ENCODE measurements at places on chromosomes 12 and 14.

DNA sequence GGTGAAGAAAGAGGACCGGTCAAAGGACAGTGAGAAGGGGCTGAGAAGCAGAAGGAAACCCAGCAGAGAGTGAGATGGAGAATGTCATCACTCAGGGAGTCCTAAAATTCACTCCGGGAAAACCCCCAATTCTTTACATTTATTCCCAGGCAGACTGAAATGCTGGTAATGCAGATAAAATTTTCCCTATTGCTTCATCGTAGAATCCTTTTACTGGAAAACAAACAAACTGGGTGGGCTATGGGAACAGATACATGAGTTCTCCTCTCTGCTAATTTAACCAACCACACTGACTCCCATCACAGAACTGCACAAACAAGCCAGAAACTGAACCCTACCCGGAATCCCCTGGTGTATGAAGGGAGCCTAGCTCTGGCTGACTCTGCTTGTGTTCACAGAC, 20.9 kb downstream of the HEBP1 start:
- no peak for DNase-seq

GRCh38 chr12:28583701-28584261, 393.5 kb downstream of the CCDC91 start:
- DNase-seq, result no peak

- no peak for DNase-seq
Measured at GRCh38 chr12:53950789-53951576, 3.7 kb upstream of the HOXC12 start.

DNA sequence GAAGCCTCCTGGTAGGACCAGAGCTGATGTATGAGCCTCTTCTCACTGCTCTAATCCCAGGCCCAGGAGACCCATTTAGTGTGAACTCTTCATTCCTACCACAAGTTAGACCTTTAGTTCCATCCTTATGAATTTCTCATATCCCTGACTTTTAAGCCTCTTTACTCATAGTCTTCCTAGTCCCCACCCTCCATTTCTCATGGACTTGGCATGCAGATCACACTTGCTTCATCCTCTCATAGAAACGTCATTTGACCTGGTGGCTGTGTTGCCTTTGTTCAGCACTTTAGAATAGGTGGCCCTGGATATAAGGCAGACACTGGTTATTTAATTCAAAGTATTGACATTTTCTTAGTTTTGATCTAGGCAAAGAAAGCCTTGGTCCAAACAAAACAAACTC, 99.5 kb downstream of the SLC16A7 start:
- no peak for DNase-seq

DNA sequence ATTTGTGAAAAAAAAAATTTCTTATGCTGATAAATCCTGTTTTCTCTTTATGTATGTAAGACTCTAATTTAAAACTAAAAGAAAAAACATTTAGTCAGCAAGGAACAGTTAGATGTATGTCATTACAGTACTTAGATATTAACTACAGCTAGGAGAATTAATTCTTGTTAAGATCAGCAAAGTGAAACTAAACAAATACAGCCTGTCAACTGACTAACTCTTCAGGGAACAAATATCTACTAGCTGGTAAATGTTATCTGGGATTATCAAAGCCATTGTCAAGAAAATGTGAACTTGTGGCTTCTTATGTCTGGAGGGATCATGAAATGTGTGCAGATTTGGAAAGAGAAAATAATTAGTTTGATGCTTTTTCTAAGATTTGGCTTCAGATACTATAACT, 27.5 kb downstream of the MGAT4C start:
- DNase-seq, result no peak

DNA sequence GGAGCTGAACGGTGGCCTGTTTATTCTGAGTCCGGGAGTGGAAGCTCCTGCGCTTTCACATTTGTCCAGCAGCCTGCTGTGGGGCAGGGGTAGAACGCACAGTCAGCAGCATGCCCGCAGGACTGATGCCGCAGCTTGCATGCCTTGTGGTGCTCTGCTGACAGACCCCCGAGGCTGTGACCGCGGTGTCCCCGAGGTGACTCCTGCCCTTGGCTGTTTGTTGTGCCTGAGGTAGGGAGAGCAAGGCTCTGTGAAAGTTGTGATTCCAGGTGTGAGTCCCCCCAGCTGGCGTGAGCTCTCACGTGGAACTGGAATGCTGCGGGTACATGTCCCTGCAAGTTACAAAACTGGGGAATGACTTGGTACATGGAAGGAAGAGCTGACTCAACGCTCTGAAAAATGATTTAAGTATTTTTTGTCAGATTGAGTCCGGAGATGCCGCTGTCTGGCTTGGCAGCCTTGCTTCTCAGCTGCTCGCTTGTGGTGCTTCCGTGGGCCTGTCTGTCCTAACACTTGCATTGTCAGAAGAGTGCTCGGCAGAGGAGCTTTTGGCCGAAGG, 18.1 kb downstream of the MLXIP start:
- no peak for DNase-seq

GRCh38 chr14:37138898-37139297, 33.5 kb downstream of the SLC25A21 start:
- no peak for DNase-seq

- DNase-seq, result peak; percentile 62
Measured at GRCh38 chr12:3087758-3088650, 10.8 kb downstream of the TSPAN9 start.

GRCh38 chr14:102828151-102828550, 50.9 kb downstream of the TRAF3 start:
- DNase-seq, result no peak

DNA sequence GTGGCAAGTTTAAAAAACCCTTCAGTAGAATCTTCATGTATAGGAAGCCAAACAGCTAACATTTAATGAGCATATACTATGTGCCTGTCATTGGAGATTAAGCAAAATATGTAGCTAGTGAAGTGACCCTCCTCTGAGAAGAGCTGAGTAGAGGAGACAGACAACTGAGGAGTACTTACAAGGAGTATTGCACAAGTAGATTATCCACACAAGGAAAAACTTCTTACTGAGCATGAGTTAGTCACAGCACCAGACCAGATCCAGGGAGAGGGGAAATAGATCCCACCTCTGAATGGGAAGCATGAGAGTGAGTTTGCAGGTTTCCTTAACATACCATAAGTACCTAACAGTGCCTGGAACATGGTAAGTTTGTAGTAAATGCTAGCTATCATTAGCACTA, 33.0 kb downstream of the FRMD6 start:
- DNase-seq, result no peak

GRCh38 chr14:69620211-69620611, 8.8 kb downstream of the SUSD6 start:
- DNase-seq, result no peak

DNA sequence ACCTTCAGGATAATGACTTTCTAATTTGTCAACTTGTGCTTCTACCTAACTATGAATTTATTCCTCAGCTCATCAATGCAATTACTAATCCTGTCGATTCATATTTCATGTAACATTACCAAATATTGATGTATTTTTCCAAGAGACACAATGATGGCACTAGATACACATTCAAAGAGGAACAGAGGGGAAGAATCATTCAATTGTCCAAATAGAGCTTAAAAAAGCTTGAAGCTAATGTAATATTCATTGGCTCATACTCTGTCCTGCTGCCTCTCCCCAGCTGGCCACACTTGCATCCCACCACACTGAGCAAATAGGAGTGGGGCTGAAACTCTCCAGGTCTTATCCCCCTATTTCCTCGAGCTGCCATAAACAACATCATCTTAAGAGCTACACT, 9.3 kb downstream of the TESPA1 start:
- no peak for DNase-seq

DNA sequence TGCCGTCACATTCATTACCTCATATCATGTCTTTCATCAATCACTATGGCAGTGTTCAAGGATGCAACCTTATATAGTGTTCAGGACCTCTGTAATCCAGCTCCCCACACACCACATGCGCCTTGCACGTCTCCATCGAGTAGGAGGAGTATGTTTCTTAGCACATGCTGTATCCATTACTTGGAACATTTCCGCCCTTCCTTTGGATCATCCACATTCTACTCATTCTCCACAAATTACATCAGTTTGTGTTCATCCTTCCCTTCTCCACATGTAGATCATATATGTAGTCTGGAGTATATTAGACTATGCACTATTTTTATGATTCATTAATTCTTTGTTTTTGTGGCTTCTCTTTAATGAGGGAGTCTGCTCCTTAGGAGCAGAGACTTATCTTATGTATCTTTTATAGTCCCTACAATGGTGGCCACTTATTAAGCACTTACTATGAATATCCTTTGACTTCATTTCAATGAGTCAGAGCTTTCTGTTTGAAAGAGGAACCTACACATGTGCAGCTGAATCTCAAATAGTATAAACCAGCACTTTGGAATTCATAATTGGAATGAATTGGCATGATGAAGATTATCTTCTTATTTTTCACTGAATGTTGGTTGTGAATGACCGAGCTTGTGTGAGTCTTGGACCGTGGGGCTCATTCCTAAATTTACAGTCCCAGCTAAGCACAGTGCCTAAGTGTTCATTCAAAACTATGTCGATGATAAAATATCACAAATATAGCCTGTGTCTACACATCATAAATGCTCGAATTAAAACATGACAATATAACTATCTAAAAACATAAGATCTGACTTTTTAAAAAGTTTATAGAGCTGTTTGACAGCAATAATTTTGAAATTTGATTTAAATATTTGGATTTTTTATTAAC, 30.2 kb upstream of the NPAS3 start:
- DNase-seq, result no peak

GRCh38 chr12:86777325-86777724, 521.1 kb upstream of the MGAT4C start:
- no peak for DNase-seq

DNA sequence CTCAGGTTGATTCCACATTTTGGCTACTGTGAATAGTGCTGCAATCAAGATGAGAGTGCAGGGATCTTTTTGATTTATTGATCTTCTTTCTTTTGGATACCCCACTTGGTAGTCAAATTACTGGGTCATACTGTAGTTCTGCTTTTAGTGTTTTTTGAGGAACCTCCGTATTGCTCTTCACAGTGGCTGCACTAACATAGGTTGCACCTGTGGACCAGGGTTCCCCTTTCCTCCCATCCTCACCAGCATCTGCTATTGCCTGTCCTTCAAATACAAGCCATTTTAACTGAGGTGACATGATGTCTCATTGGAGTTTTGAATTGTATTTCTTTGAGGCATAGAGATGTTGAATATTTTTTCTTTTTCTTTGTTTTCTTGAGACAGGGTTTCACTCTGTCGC, 152.5 kb upstream of the TMEM132C start:
- DNase-seq, result no peak

DNA sequence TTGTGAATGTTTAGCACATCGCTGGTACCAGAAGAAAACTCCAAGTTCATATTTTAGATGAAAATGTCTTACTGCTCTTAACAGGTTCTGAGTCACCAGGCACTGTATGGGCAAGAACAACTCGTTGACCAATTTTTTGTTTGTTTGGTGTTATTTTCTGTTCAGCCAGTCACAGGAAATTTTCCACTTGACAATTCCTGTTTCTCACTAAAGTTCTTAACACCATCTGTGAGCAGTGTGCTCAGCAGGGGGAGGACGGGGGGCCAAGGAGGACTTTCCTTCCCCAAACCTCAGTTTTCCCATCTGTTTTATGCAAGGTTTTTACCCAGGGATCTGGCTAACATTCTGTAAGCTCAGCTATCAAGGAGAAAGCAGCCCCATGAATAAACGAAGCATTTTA, 3.0 kb downstream of the NUAK1 start:
- no peak for DNase-seq

DNA sequence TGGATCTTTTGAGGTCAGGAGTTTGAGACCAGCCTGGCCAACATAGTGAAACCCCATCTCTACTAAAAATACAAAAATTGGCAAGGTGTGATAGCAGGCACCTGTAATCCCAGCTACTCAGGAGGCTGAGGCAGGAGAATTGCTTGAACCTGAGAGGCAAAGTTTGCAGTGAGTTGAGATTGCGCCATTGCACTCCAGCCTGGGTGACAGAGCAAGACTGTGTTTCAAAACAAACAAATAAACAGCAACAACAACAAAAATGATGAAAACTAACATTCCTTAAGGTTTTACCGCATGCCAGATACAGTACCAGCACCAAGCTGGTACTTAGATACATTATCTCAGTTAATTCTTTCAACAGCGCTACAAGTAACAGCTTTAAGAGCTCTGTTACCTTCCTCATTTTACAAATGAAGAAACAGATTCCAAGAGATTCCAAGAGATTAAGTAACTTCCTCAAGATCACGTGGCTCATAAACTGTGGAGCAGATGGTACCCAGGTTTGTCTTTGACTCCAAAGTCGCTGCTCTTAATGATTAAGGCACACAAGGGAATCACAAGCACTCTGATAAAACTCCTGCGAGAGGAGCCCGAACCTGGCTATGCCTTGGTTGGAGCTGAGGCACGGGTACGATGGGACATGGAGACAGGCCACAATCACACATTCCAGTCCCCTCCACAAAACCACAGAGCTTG, 17.7 kb upstream of the PLEK2 start:
- DNase-seq, result peak; percentile 7

GRCh38 chr12:108948367-108948766, 68.5 kb downstream of the DAO start:
- DNase-seq, result no peak

DNA sequence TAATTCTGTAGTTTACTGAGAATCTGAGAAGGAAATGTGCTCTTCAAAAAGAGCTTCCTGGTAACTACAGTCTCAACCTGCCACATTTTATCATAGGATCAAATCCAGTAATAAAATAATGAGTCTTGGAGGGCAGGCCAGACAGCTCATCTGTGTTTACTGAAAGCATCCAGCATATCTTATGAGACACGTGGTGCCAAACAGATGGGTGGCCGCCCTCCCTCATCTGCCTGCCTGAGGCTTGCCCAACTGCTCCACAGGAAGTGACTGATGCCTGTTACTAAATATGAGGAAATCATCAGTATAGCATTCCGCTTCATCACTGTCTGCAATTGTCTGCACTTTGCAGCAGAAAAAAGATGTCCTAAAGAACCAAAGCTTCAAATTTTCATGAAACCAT, 13.5 kb downstream of the DHRS7 start:
- peak; percentile 92 for DNase-seq

GRCh38 chr12:3200814-3201233, 123.6 kb downstream of the TSPAN9 start:
- no peak for DNase-seq

GRCh38 chr12:21988619-21989018, 47.4 kb upstream of the ABCC9 start:
- DNase-seq, result no peak

DNA sequence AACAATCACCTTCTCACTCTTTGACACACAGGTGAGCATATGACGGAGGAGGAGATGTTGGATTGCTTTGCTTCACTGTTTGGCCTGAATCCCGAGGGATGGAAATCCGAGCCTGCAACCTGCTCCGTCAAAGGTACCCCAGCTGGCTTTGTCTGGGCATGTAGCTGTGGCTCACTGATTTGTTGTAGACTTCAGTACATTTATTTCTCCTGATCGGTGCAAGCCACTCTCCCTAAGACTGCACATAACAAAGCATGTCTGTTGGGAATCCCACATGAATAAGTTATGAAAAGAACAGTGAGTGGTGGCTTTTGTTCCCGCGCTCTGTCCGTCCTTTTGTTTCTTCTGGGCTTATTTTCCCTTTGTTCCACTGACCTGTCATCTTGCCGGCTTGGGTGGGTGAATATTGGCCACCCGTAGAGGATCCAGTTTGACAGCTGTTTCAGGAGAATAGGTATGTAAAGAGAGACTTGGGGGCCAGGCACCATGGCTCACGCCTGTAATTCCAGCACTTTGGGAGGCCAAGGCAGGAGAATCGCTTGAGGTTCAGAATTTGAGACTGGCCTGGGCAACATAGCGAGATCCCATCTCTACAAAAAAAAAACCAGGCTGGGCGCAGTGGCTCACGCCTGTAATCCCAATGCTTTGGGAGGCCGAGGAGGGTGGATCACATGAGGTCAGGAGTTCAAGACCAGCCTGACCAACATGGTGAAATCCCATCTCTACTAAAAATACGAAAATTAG, 20.0 kb upstream of the BCL7A start:
- peak; percentile 26 for DNase-seq

All from posterior vena cava (tissue), 2 donors.